Stimulated activated CD8-positive, alpha-beta memory T cell treated with anti-CD3 and anti-CD28 coated beads, Interleukin-4, amount 100 ng/mL, for 1 hour (primary cell): ENCODE measurements at places on chromosomes 11 and 22.

GRCh38 chr22:49894322-49895054 is 23.8 kb downstream of the ALG12 start:
- no peak for DNase-seq

GRCh38 chr11:19873730-19874129 is 161.1 kb downstream of the NAV2 start:
- DNase-seq, result no peak

- no peak for DNase-seq
These were observed 1.0 kb downstream of the MN1 start for GRCh38 chr22:27800250-27801201.

- no peak for DNase-seq
These were observed 9.1 kb downstream of the SLN start for GRCh38 chr11:107702723-107703122.

- DNase-seq, result no peak
These were observed 10.7 kb downstream of the KRTAP5-5 start for GRCh38 chr11:1640076-1640946.

DNA sequence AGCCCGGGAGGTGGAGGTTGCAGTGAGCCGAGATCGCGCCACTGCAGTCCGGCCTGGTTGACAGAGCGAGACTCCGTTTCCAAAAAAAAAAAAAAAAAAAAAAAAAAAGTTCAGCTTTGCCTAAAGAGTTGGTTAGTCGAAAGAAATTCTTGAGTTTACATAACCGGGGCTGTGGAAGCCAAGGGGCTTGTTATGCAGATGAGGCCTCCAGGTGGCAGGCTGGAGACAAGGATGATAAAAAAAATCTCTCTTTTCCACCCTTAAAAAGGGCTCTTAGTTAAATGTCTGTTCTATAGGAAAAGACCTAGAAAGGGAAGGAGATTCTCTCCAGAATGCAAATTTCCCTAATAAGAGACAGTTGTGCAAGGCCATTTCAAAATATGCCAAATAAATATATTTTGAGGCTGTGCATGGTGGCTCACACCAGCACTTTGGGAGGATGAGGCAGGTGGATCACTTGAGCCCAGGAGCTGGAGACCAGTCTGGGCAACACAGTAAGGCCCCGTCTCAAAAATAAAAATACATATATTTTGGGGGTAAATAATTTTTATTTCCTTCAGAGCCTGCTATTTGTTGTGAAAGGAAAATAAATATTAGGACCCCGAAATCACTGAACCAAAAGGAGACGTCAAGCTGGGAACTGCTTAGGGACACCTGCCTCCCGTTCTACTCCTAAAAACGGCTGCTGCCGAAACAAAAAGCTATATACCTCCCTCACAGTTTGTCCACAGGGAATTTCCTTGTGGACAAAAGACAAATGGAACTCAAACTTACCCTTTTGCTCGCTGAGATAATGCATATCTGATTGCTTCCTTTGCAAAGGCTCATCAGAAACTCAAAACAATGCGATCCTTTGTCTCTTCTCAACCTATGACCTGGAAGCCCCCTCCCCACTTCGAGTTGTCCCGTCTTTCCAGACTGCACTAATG is 2.4 kb upstream of the IFITM2 start:
- no peak for DNase-seq

GRCh38 chr11:1087279-1087960 is 12.7 kb downstream of the MUC2 start:
- no peak for DNase-seq

DNA sequence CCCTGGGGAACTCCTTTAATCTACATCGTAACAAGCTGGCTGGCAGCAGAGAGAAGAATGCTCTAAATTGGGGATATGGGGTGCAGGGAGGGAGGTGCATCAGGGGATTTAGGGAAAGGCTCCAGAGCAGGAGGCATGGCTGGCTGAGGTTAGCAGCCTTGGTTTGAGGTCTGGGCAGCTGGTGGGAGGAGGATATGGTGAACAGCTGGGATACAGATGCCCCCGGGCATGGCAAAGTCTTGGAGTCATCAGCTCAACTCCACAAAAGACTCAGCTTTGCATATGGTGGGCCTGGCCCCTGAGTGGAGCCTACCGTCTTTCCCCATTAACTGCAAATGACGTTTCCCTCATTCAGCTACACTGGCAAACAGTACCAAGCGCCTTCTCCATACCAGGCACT is 5.4 kb downstream of the FAM83F start:
- DNase-seq, result no peak

DNA sequence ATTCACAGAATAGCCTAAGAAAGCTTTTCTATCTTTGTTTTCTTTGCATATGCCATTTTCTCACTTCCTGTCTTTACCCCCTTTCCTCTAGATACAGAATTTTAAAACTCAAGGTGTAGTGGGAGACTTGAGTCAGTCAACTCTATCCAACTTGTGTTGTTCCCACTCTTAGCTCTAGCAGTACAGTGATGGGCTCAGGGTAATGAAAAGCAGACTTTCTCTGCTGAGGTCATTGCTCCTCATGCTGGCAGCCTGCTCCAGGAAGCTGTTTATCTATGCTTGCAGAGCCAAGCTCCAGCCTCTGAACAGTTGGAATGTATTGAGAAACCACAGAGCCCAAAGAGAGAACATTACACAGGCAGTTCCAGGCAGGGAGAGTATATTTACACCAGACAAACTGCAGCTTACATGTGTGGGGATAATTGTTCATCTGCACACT is 68.1 kb downstream of the CSTPP1 start:
- DNase-seq, result no peak

DNA sequence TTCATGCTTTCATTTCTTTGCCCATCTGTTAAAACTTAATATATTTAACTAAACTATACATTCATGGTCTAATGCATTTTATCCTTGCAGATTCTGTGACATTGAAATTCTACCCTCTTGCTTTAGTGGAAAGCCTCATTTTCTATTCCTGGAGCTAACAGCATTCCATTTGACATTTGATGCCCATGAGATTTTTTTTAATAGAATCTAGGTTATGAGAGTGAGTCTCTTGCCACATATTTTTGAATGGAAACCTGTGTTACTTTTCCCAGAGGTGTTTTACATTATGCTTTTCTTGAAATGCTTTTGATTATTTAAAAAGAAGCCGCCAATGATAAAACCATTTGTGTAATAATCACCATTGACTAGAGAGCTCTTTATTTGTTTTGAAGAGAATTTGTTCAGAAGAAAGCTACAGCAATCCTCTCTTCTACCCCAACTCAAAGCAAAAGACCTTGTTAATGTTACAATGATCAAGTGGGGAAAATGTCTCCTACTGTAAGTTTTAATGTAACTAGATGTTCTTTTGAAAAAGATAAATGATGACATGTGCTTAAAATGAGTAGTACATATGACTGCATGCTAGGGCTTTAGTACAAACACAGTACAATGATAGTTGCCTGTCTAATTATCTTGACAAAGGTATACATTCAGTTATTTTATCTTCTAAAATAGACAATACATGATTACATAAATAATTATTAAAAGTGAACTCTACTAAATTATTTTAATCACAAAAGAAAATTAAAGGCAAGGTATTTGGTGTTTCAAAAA is 67.3 kb downstream of the GAS2 start:
- no peak for DNase-seq

- DNase-seq, result no peak
These were observed 10.0 kb upstream of the KCTD14 start for GRCh38 chr11:78033040-78033439.

DNA sequence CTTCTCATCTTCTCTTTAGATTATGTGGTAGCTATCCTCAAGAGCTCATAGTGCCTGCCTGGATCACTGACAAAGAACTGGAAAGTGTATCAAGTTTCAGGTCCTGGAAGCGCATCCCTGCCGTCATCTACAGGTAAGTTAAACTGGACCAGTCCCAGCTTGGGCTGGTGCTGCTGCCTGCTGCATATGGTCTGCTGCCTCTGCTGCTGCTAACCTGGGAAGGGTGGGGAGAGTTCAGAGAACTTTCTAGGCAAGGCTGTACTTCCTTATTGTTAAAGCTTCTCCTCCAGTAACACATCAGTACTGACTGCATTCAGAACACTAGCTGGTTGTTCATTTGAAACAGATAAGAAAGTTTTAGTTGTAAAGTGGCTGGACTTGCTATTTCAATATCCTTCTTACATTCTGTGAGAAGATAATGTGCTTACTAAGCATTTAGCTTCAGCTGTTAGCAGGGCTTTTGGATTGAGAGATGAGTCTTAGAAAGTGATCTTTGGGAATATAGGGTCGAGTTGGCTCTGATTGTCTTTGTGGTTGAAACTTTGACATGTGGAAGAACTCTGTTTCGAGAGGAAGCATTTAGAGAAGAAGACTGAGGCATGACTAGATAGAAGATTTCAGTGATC is 77.3 kb upstream of the HORMAD2 start:
- no peak for DNase-seq

DNA sequence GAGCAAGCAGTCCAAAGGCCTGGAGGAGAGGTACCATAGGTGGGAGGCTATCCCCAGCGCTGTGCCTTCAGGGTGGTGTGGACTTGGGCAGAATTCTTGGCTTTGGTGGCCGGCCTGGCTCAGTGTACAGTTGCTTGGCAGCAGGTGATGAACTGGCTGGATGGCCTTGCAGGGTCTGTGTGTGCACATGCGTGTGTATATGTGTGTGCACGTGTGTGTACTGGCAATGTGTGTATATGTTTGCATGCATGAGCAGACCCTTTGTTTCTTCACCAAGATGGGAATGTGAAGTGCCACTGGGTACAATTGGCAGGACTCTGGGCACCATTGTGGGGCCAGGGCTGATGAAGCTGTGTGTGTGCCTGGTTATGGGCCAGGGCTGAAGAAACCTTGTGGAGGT is 53.0 kb downstream of the CEP164 start:
- no peak for DNase-seq

DNA sequence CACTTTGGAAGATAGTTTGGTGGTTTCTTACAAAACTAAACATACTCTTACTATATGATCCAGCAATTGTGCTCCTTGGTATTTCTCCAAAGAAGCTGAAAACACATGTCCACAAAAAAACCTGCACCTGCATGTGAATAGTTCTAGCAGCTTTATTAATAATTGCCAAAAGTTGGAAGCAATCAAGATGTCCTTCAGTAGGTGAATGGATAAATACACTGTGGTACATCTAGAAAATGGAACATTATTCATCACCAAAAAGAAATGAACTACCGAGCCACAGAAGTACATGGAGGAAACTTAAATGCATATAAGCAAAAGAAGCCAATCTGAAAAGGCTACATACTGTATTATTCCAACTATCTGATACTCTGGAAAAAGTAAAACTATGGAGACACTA is 569.1 kb upstream of the CCDC90B start:
- no peak for DNase-seq

DNA sequence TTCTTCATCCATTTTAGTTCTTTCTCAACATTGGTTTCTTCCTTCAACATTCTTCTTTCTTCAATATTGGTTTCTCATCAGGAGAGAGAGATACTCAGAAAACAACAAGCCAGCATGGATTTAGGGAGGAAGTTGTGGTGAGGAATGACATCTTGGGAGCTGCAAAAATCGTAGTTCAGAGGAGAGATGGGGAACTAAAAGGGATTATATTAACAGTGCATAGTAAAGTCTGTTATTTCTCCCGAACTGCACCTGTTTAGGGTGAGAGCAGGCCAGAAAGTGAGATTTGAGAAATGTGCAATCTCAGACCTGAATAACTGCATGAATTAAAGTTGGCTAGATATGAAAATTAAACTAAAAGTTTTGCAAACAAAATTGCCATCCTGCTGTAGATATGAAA is 94.5 kb downstream of the CASP12 start:
- no peak for DNase-seq

DNA sequence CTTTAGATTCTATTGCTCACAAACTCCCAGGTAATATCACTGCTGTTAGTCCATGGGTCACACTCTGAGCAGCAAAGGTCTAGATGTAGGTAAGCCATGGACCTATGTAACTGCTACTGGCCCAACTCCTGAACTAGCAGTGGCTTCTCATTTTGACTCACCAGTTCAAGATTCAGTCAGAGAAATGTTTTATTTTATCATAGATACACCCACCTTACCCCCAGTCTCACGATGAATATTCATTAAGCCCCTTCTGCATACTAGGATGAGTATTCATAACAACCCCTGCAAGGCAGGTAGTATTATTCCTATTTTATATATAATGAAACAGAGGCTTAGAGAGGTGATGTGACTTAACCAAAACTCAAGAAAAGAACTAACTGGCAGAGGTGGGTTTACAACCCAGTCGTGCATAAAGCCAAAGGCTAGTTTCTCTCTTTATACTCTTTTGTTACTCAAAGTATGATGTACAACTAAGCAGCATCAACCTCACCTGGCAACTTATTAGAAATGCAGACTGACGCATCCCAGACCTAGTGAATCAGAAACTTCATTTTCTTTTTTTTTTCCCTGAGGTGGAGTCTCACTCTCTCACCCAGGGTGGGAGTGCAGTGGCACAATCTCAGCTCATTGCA is 957.6 kb upstream of the CCDC90B start:
- DNase-seq, result no peak

- no peak for DNase-seq
These were observed 78.5 kb upstream of the PRDM11 start for GRCh38 chr11:45067966-45068365.

DNA sequence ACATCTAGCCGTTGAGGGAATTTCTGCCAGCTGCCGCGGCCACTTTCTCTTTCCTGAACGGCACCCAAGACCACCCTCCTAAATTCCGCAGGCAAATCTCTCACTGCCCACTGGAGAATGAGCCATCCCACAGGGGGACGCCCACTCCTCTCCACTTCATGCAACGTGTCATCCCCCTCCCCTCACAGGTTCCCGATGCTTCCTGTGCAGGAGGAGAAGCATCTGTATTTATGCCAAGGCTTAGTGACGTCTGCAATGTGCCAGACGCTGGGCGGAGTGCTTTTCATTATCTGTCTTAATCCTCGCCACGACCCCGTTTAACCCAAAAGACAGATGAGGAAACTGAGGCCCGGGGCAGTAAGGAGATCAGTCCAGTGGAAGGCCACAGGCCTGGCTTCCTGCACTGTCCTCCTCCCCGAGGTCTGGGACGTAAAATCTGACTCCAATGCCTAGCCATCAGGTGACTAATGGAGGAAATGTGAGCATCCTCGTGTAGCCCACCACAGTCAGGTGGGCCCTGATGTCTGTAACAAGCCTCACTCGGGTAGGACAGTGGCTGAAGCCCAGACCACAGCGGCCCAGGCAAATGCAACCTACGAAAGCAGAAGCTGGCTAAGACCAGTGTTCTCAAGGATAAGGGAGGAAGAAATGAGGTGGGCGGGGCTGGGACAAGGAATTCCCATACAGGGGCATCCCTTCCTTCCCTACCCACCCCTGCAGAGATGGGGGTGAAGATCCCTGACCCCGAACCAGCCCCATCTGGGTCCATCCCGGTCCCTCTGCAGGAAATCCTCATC is 23.1 kb downstream of the MN1 start:
- no peak for DNase-seq

- DNase-seq, result no peak
These were observed 14.4 kb downstream of the MUC15 start for GRCh38 chr11:26557666-26558065.

- DNase-seq, result no peak
These were observed 12.7 kb upstream of the TSGA10IP start for GRCh38 chr11:65932558-65932919.
